Activated CD8-positive, alpha-beta T cell treated with anti-CD3 and anti-CD28 coated beads for 36 hours (primary cell): ENCODE measurements at places on chromosomes 2 and 18. TPM values are rescaled to one million over a fixed set of nuclear protein-coding genes. Genes with fewer than 3 reads are reported as not detected.

The MYO1B gene
- 43.2 TPM for total RNA-seq

The C2orf66 gene
- total RNA-seq, result not detected

The ABCG8 gene
- total RNA-seq, result not detected

The ITPRIPL1 gene
- total RNA-seq, result 32.6 TPM
